ENCODE measurements at places on chromosomes 6 and 20. TPM values are rescaled to one million over a fixed set of nuclear protein-coding genes. Genes with fewer than 3 reads are reported as not detected.

Gene ALDH5A1
- 0.27 TPM for total RNA-seq

Gene CCDC167
- total RNA-seq = 31.6 TPM

Gene PFDN6
- total RNA-seq = 52.0 TPM

Gene NCOA5
- 12.1 TPM for total RNA-seq

Gene FILIP1
- total RNA-seq = 19.3 TPM

Gene EPPIN
- not detected for total RNA-seq

Gene FOXO3
- total RNA-seq = 16.0 TPM

Gene ERVFRD-1
- not detected for total RNA-seq

Gene CLDN20
- total RNA-seq = not detected

Gene TRIM15
- not detected for total RNA-seq

Gene POM121L2
- not detected for total RNA-seq

Gene ELOVL2
- total RNA-seq = not detected

Gene MYT1
- total RNA-seq = not detected

Gene SF3B5
- 107 TPM for total RNA-seq

Gene OR2J3
- not detected for total RNA-seq

Gene MAPK14
- total RNA-seq = 38.7 TPM

Gene SYNJ2
- total RNA-seq = 60.3 TPM

Gene CFAP61
- not detected for total RNA-seq

Gene FGD2
- not detected for total RNA-seq

Gene BANF2
- not detected for total RNA-seq

Gene GNMT
- total RNA-seq = 0.09 TPM

Gene MAFB
- total RNA-seq = 0.63 TPM

Gene PLA2G7
- not detected for total RNA-seq

Gene SNPH
- 7.6 TPM for total RNA-seq

Gene EFCAB8
- 0.27 TPM for total RNA-seq

Gene OARD1
- total RNA-seq = 8.8 TPM

Gene TFAP2D
- total RNA-seq = not detected

Gene DEFB132
- not detected for total RNA-seq

Gene DEFB116
- total RNA-seq = not detected

Gene CLVS2
- total RNA-seq = under 0.01 TPM

Gene LINC00237
- total RNA-seq = not detected

Gene EPHA7
- 0.09 TPM for total RNA-seq

Gene EIF2S2
- 115 TPM for total RNA-seq

Gene CPXM1
- total RNA-seq = not detected

Gene FRK
- total RNA-seq = under 0.01 TPM

Gene MCCD1
- total RNA-seq = not detected

Gene KCNQ2
- not detected for total RNA-seq

Gene LST1
- 1.0 TPM for total RNA-seq

Gene FOXQ1
- total RNA-seq = not detected

Gene ECT2L
- not detected for total RNA-seq

Gene YIPF3
- total RNA-seq = 97.6 TPM

Gene BPIFB4
- not detected for total RNA-seq

Gene DBNDD2
- 4.3 TPM for total RNA-seq

Gene TFAP2C
- not detected for total RNA-seq

Gene PRR3
- total RNA-seq = 3.6 TPM

Gene RBPJL
- total RNA-seq = not detected

Gene SMLR1
- not detected for total RNA-seq

Gene ASIP
- not detected for total RNA-seq

Gene CAGE1
- 0.09 TPM for total RNA-seq

Gene SAMD3
- total RNA-seq = not detected

Gene RIPPLY2
- total RNA-seq = not detected

Gene FBXO30
- total RNA-seq = 14.0 TPM

Gene CFB
- 4.7 TPM for total RNA-seq
